A673 (cell line): ENCODE measurements at places on chromosomes 7 and 10. TPM values are rescaled to one million over a fixed set of nuclear protein-coding genes. Genes with fewer than 3 reads are reported as not detected.

DNA sequence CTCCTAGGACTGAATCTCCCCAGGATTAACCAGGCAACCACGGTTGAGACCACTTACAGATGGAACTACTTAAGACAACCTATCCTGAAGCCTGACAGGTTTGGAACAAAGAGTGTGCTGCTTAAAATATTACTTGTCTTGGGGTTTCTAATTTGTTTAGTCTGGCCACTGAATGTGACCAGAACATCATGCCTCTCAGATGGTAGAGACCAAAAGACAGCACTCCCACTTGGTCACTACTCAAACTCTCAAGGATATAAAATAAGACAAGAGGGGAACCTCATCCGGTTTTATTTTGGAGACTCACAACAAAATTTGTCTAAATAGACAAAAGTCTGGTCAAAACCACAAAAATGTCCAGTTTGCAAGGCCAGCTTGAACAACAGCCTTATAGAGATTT is 15.3 kb downstream of the MRPL32 start:
- H3K27me3 ChIP-seq: no peaks in the 10 kb centered on the region
- H3K4me3 ChIP-seq: no peak overlapping the region

DNA sequence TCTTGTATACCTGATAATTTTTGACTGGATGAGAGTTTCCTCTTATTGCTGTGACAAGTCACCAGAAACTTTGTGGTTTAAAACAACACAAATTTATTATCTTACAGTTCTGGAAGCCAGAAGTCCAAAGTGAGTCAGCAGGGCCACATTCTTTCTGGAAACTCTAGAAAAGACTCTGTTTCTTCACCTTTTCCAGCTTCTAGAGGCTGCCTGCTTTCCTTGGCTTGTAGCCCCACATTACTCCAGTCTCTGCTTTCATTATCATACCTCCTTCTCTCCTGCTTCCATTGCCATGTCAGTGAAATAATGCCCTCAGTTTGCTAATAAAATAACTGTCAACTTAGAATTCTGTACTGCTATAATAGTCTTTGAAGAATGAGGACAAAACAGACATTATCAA is 65.3 kb downstream of the VCL start:
- no peak for DNase-seq
- H3K27ac ChIP-seq: no peak overlapping the region
- no peaks in the 10 kb centered on the region for H3K27me3 ChIP-seq
- H3K36me3 ChIP-seq: peaks cover 10% of the 10 kb centered on the region

- H3K27ac ChIP-seq: no peak overlapping the region
- no peak for DNase-seq
- H3K36me3 ChIP-seq: peaks cover 72% of the 10 kb centered on the region
- H3K27me3 ChIP-seq: no peaks in the 10 kb centered on the region
- H3K4me3 ChIP-seq: no peak overlapping the region
Measured at GRCh38 chr7:30634193-30634626, 39.5 kb downstream of the GARS1 start.

DNA sequence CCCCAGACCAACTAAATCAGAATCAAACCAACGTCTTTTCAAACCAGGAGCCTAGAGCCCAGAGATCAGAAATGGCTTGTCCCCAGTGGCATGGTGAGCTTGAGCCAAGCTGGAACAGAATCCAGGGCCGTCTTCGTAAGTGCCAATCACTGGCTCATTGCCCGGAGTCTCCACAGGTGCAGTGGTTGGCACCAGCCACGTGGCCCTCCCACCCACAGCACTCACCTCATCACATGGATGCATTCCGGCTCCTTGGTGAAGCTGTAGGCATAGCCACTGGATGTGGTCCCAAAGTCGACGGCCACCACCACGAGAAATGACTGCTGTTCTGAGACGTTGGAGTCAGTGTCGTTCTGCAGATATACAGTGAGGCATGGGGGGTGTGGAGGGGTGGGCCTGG is 37.4 kb downstream of the HSPA12A start:
- no peaks in the 10 kb centered on the region for H3K27me3 ChIP-seq
- no peak overlapping the region for H3K27ac ChIP-seq

GRCh38 chr10:36630267-36630666 is 495.1 kb upstream of the ANKRD30A start:
- H3K27me3 ChIP-seq: no peaks in the 10 kb centered on the region
- H3K36me3 ChIP-seq: peaks cover 6% of the 10 kb centered on the region
- H3K4me3 ChIP-seq: no peak overlapping the region
- peaks cover 39% of the 10 kb centered on the region for H3K4me1 ChIP-seq
- peak overlapping the region; percentile 40 for H3K27ac ChIP-seq

- H3K27me3 ChIP-seq: no peaks in the 10 kb centered on the region
- no peak overlapping the region for H3K4me3 ChIP-seq
- H3K4me1 ChIP-seq: no peaks in the 10 kb centered on the region
- no peak overlapping the region for H3K27ac ChIP-seq
- H3K36me3 ChIP-seq: peaks cover 2% of the 10 kb centered on the region
Measured at GRCh38 chr7:140689199-140690152, 7.0 kb upstream of the NDUFB2 start.

DNA sequence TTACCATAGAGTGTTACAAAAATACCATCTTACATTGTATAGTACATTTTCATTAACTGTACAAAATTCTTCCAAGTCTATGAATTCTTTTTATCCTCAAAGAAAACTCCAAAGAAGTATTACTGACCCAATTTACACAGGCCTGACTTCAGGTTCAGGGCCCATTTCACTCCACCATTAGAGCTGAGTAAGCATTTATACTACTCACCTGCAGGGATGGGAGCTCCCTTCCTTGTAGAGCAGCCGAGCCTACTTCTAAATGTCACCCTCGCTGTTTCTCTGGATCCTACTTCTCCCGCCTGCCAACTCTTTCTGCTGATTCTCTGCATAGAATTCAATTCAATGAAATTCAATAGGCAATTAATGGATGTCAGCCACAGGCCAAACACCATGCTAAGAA is 56.0 kb downstream of the CCDC71L start:
- no peaks in the 10 kb centered on the region for H3K27me3 ChIP-seq
- H3K27ac ChIP-seq: no peak overlapping the region
- peaks cover 4% of the 10 kb centered on the region for H3K4me1 ChIP-seq
- no peak overlapping the region for H3K4me3 ChIP-seq
- no peaks in the 10 kb centered on the region for H3K36me3 ChIP-seq

GRCh38 chr10:97825020-97825760 is 24.5 kb upstream of the GOLGA7B start:
- no peaks in the 10 kb centered on the region for H3K27me3 ChIP-seq
- no peak for DNase-seq
- H3K36me3 ChIP-seq: no peaks in the 10 kb centered on the region
- no peak overlapping the region for H3K4me3 ChIP-seq

DNA sequence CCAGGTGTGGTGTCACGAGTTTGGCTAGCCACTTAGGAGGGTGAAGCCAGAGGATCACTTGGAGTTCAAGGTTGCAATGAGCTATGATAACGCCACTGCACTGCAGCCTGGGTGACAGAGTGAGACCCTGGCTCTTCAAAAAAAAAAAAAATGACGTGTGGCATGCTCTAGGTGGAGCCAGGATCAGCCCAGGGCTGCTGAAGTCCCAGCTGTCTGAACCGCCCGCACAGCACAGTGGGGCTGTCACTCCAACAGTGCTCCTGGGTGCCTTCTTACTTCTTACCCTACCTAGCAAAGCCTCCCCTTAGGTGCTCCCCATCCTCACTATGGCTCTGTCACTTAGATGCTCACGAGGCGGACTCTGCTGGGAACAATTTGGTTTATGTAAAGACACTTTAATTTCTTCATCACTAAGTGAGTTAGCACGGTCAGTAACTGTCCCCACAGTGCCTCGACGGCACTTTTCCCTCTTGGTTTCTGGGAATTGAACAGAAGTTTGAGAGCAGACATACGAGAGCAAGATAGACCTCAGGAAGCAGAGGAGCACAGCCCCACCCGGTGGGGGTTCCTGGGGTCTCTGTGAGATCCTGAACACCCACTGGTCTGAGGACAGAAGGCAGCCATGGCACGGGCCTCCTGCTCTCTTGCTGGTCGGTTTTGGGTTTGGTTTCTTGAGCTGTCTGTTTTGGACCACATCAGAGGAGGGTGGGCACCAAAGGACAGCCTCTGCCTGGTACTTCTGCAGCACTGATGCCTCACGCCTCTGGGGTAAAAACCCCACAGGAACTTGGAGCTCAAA is 66.2 kb upstream of the BTBD16 start:
- no peak for DNase-seq
- H3K27ac ChIP-seq: no peak overlapping the region

- H3K27me3 ChIP-seq: no peaks in the 10 kb centered on the region
- DNase-seq: peak; percentile 46
- no peaks in the 10 kb centered on the region for H3K36me3 ChIP-seq
- H3K27ac ChIP-seq: no peak overlapping the region
- H3K4me3 ChIP-seq: no peak overlapping the region
Measured at GRCh38 chr7:97145068-97145467, 27.6 kb downstream of the SDHAF3 start.

GRCh38 chr7:12228024-12228423 is 16.9 kb downstream of the TMEM106B start:
- DNase-seq: no peak
- no peak overlapping the region for H3K4me3 ChIP-seq
- no peaks in the 10 kb centered on the region for H3K27me3 ChIP-seq
- H3K4me1 ChIP-seq: no peaks in the 10 kb centered on the region

DNA sequence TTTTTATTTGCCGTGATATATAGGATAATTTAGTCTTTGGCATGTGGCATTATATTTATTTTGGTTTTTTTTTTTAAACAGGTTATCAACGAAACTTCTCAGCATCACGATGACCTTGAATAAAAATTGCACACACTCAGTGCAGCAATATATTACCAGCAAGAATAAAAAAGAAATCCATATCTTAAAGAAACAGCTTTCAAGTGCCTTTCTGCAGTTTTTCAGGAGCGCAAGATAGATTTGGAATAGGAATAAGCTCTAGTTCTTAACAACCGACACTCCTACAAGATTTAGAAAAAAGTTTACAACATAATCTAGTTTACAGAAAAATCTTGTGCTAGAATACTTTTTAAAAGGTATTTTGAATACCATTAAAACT is 9.1 kb downstream of the VIM start:
- H3K4me1 ChIP-seq: peaks cover 11% of the 10 kb centered on the region
- H3K27ac ChIP-seq: no peak overlapping the region
- no peak overlapping the region for H3K4me3 ChIP-seq
- DNase-seq: no peak
- peaks cover 63% of the 10 kb centered on the region for H3K36me3 ChIP-seq
- H3K27me3 ChIP-seq: no peaks in the 10 kb centered on the region

- no peak overlapping the region for H3K27ac ChIP-seq
- no peak overlapping the region for H3K4me3 ChIP-seq
- no peaks in the 10 kb centered on the region for H3K36me3 ChIP-seq
- H3K27me3 ChIP-seq: no peaks in the 10 kb centered on the region
Measured at GRCh38 chr7:101778026-101778580, 39.3 kb upstream of the CUX1 start.

GRCh38 chr10:132848951-132849545 is 63.1 kb upstream of the NKX6-2 start:
- peaks cover 72% of the 10 kb centered on the region for H3K27me3 ChIP-seq
- no peaks in the 10 kb centered on the region for H3K4me1 ChIP-seq
- no peak overlapping the region for H3K4me3 ChIP-seq
- no peaks in the 10 kb centered on the region for H3K36me3 ChIP-seq
- no peak overlapping the region for H3K27ac ChIP-seq
- DNase-seq: no peak

DNA sequence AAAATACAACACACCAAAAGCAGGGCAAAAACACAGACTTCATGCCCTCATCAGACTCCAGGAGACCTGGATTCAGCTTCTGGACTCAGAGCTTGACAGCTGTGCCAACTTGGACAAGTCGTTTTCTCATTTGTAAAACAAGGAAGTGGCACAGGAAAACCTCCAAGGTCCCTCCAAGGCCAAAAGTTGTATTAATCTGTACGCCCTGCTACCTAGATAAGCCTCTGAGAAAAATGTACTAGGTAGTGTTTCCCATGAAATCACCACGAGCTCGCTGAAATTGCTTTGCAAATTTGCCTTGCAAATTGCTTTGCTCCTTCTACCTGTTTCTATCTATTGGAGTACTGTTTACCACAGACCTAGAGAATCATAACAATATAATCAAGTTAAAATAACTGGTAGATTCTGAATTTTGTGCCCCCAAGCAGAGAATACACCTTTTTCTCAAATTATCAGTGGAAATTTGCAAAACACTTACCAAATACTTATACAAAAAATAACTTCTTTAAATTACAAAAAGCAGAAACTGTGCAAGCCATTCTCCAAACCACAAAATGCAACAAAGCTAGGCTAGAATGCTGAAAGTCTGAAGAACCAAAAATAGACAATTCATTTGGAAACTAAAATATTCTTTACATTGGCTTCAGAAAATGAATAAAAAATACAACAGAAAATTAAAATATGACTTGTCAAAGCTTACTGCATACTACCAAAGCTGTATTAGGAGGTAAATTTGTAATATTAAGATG is 158.1 kb upstream of the CHST15 start:
- no peak for DNase-seq
- H3K4me3 ChIP-seq: no peak overlapping the region
- H3K4me1 ChIP-seq: no peaks in the 10 kb centered on the region
- H3K36me3 ChIP-seq: no peaks in the 10 kb centered on the region
- no peak overlapping the region for H3K27ac ChIP-seq

DNA sequence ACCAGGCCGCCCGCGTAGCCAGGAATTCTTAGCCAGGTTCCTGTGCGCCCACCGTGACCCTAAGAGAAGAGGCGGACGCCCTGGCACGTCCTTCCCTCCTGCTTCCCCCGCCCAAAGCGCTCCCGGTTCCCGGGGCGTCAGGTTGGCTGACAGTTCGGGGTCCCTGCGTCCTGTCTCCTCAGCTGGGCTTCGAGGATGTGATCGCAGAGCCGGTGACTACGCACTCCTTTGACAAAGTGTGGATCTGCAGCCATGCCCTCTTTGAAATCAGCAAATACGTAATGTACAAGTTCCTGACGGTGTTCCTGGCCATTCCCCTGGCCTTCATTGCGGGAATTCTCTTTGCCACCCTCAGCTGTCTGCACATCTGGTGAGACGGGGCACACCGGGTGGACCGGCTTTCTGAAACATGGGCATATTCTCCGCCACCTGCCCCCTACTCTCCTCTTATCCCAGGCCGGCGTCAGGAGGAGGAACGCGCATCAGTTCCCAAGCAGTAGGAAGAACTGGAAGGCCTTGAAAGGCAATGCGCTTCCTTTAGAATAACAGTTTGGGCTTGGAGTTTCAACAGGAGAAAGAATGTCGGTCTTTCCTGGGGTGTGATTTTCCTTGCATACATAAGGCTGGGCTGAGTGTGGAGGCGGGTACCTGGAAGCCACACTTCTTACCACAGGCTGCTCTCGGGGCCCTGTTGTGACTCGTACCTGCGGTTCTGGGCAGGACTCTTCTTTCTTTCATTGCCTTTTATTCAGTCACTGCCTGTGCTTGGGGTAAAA is 728 bp downstream of the CAV2 start:
- H3K27me3 ChIP-seq: no peaks in the 10 kb centered on the region
- H3K4me1 ChIP-seq: peaks cover 26% of the 10 kb centered on the region
- peak; percentile 71 for DNase-seq
- H3K27ac ChIP-seq: peak overlapping the region; percentile 98
- peaks cover 49% of the 10 kb centered on the region for H3K36me3 ChIP-seq

The NPC1L1 gene
- total RNA-seq: not detected in 2 replicates

The THNSL1 gene
- 6.2 and 7.1 TPM in 2 replicates for total RNA-seq

The ADRA2A gene
- total RNA-seq: not detected in 2 replicates

The CNNM1 gene
- total RNA-seq: 0.66 and 0.73 TPM in 2 replicates

The ZWINT gene
- 104 and 112 TPM in 2 replicates for total RNA-seq

The ADAM12 gene
- total RNA-seq: 0.11 and 0.17 TPM in 2 replicates

The CASP2 gene
- total RNA-seq: 57.8 and 76.8 TPM in 2 replicates

The LRIT2 gene
- total RNA-seq: not detected in 2 replicates
